Epithelial cell of esophagus (primary cell): ENCODE measurements at places on chromosomes 6 and 20.
A peak's percentile ranks its signal among the peaks of the same experiment; 100 is the strongest.

GRCh38 chr6:46926481-46926880 is 4.7 kb upstream of the ADGRF5 start:
- peak; percentile 23 for DNase-seq

DNA sequence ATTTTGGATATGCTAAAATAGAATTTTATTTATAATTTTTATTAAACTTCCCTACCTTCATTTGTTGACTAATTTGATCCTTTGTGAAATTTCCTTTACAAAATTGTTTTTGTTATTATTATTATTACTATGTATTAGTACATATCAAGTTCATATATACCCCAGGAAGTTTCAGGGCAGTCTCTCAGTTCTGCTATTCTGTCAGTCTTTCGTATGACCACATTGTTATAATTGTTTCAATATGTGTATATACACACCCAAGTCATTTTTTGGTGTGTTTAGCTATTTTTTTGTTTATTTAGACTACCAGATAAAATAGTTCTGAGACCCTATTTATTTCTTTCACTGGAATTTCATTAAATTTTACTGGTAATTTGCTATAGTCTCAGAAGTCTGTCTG is 72.1 kb downstream of the NKAIN2 start:
- no peak for DNase-seq

- DNase-seq: no peak
Observed at GRCh38 chr6:21033084-21033483, 498.8 kb downstream of the CDKAL1 start.

DNA sequence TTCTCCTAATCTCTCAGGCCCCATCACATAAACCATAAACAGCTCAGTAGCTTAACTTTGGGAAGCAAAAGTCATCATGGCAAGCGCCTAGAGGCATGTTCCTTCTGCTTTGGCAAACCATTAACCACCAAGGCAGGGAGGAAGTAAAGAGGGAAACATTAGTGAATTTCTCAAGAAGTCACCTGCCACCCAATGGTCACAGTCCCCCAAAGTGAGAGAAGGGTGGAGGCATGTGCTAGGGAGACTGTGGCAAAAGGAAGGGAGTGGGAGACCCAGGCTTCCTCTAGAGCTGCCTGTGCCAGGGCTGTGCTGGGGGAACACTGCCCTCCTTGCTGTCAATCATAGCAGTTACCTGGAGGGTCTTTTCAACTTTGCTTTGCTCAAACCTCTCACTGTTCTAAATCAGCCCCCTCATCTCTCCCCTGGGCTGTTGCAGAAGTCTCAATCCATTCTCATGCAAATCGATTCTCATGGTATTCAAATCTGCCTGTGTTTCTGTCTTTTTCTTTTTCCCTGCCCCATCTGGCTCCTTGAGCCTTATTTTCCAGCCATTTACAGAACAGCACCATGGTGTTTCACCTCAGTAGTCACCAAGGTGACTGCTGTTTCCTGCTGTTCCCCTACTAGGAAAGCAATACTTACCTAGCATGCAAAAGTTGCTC is 1.8 kb upstream of the RNF24 start:
- DNase-seq: no peak

GRCh38 chr6:134619789-134620188 is 301.9 kb upstream of the SGK1 start:
- DNase-seq: peak; percentile 68

GRCh38 chr6:15063253-15063853 is 182.5 kb upstream of the JARID2 start:
- peak; percentile 97 for DNase-seq

DNA sequence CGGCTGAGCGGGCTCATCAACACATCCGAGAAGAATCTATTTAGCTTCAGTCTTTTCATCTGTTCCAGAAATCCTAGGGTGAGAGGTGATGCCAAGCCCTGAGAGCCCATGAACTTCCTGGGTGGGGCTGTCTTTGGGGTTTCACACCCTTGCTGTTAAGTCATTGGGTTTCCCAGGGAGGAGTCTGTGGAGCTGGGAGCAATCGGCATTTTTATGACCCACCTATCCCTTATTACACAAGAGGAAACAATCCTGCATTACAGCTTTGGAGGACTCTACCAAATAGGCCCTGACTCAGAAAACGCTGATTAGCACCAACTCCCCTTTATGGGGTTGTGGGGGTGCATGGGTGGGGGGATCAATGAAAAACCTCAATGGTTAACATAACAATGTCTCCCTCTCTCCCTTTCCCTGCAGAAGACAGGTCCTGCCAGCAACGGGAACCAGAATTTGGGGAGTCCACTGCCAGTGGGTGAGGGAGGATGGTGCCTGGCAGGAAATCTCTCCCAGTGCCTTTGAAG is 46.3 kb downstream of the EZR start:
- peak; percentile 93 for DNase-seq

DNA sequence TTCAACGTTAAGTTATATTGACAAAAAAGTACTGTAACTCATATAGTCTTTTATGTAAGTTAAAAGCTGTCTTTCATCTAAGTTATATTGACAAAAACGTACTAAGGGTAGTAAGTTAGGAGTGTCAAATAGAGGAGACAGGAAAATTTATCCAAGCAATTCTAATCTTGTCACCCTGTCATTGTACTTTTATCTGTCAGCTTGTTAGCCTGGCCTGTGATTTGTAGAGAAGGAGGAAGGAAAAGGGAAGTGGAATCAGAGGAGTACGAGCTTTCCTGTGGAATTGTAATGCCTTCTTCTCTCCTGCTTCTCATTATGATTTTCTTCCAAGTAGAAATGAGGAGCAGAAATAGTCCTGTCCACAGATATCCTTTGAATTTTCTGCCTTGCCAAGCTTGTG is 18.8 kb downstream of the KCTD20 start:
- DNase-seq: no peak

DNA sequence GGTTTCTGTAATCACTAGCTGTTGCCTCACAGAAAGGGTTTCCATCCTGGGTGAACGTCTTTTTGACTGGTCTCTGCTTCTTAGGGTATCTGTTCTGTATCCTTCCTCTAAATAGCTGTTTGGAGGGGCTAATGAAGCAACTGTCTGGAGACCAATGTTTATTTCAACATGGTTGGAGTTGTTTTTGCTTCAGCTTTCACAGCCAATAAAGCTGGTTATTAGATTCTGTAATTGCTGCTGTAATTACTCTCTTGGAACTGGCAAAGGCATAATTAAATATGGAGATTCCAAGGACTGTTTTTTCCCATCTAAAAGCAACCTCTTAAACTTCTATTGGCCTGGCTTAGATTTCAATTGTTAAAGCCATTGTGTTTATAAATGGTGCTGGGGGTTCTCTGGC is 31.9 kb downstream of the CHMP4B start:
- no peak for DNase-seq

- DNase-seq: peak; percentile 57
Observed at GRCh38 chr6:37794825-37795224, 24.7 kb upstream of the ZFAND3 start.

GRCh38 chr6:8242885-8243284 is 140.5 kb upstream of the EEF1E1 start:
- DNase-seq: no peak

GRCh38 chr6:148502773-148503135 is 160.1 kb downstream of the SASH1 start:
- DNase-seq: no peak

DNA sequence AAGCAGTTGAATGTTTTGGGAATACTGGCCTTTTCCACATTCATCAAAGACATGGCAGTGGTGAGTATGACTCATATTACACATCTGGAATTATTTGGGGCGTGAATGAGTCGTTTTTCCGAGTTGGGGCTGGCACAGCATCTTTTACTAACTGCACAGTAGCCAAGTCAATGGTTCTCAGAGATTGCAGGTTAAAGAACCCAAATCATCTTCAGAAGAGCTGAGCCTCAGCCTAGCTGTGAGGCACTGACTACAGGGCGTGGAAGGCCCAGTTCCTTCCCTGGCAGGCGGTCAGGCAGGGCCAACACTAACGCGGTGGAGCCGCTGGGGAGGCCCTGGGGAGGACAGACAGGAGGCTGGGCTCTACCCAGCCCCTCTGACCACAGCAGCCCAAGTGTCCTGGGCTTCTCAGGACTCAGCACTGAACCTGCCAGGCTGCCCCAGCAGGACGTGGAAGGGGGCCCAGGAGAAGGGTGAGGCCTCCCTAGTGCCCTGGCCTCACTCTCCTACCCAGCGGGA is 20.1 kb upstream of the HELZ2 start:
- no peak for DNase-seq

GRCh38 chr6:52352239-52353018 is 9.5 kb upstream of the PAQR8 start:
- DNase-seq: peak; percentile 97

DNA sequence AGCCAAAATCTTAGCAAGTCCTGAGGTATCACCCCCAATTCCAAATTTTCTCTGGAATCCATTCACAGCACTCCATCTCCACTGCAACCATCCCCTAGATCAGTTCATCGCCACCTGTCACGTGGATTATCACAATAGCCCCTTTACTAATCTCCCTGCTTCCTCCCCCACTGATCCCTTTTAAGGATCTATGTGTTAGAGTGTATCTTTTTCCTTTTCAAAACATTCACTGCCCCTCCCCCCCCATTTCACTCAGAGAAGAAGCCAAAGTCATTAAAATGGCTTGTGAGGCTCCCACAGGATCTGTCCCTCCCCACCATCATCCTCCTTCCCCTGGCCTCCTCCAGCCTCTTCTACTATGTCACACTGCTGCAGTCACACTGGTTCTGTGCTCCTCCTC is 18.4 kb upstream of the SPAG4 start:
- DNase-seq: no peak

- DNase-seq: no peak
Observed at GRCh38 chr6:46653439-46654195, 842 bp downstream of the SLC25A27 start.

GRCh38 chr6:125232466-125232865 is 69.3 kb downstream of the HDDC2 start:
- DNase-seq: peak; percentile 16

- no peak for DNase-seq
Observed at GRCh38 chr6:108846101-108846500, 2.1 kb upstream of the ARMC2 start.

DNA sequence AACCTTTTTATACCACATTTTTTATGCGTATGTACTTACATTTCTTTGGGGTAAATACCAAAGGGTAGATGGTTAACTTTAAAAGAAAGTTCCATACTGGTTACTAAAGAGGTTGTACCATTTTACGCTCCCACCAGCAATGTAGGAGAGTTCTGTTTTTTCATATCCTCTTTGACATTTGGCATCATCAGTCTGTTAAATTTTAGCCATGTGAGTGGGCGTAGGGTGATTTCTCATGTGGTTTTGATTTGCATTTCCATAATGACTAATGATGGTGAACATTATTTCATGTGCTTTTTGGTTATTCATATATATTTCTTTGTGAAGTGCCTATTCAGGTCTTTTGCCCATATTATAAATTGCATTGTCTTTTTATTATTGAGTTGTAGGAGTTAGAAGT is 194.2 kb downstream of the PRL start:
- no peak for DNase-seq

DNA sequence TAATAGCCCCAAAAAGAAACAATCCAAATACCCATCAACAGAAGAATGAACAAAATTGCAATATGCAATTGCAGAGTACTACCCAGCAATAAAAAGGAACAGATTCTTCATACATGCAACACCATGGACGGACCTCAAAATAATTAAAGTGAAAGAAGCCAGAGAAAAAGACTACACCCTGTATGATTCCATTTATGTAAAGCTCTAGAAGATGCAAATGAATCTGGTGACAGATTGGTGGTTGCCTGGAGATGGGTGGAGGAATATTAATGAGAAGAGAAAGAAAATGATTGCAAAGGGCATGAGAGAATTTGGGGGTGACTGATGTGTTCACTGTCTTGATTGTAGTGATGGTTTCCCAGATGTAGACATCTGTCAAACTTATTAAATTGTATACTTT is 51.8 kb downstream of the HECA start:
- DNase-seq: no peak

- DNase-seq: no peak
Observed at GRCh38 chr6:83031689-83032088, 34.0 kb downstream of the UBE3D start.

DNA sequence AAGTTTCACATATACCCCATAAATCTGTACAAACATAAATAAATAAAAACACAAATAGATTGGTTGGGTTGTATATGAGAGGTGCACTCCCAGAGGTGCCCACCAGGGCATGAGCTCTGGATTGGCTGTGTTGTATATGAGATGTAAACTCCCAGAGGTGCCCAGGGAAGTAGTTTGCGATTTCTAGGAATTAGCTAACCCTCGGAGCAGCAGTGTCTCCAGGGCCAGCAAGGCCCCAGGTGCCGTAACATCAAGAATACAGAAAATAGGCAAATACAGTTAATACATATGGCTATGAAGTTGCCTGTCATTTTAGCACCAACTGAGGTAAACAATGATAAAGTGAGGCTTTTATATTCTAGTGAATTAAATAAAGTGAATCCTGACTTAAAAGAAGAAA is 5.4 kb upstream of the GINM1 start:
- peak; percentile 32 for DNase-seq

GRCh38 chr6:14470671-14471070 is 353.1 kb downstream of the CD83 start:
- no peak for DNase-seq

DNA sequence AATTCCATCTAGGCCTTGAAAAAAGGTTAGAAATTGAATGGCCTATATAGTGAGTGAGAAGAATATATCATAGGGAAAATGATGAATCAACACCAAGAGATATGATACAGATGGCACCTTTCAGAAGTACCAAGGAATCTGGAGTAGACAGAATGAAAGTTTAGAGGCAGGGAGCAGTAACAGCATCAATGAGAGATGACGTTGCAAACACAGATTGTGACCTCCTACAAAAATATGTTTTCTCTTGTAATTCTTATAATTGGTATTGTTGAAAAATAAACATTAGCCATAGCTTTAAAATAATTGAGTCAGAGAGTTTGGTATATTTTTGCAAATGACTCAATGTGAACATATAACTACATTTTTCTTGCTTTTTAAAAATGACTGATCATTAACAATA is 1223.1 kb upstream of the GJE1 start:
- DNase-seq: no peak

DNA sequence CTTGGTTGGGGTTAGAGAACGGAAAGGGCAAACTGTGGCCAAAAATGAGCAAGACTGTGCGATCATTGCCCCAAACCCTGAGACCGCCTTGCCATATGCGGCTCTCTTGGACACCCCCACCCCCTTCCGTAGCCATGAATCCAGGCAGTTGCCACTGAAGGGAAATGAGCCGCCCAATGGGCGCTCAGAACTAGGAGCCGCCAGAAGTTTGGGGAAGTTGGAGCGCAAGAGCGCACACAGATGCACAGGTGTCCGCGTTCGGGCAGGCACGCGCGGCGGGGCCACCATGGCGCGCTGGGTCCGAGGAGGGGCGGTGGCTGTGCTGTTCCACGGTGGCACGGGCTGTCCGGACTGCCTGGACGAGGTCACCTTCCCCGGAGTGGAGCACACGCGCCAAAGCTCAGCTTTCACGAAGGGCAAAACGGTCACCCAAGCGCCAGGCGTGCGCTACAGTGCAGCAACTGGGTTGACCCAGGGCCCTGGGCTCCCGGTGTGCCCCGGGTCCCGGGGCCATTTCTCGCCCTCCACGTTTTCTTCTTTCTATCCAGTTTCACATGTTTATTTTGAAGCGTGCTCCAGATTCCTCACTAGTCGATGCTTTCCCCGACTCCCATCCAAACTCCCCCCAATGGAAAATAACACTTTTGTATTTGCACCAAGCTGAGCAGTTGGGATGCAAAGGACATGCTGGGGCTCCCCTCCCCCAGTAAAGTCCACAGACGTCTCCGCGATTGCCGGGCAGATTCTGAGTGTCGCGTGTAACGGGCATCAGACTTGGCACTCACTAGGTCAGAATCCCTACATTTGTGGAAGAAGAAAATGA is 906 bp upstream of the PDE10A start:
- peak; percentile 24 for DNase-seq

GRCh38 chr6:35305117-35305516 is 7.5 kb downstream of the DEF6 start:
- DNase-seq: no peak
